ENCODE measurements at places on chromosomes 11 and 22. TPM values are rescaled to one million over a fixed set of nuclear protein-coding genes. Genes with fewer than 3 reads are reported as not detected.

Gene HOATZ
- total RNA-seq, result not detected

Gene SMDT1
- 6.8 TPM for total RNA-seq

Gene OR51E2
- total RNA-seq, result not detected

Gene CHADL
- total RNA-seq, result 1.0 TPM

Gene DGAT2
- 0.65 TPM for total RNA-seq

Gene VSIG10L2
- not detected for total RNA-seq
